ENCODE measurements at places on chromosomes 5 and 9. TPM values are rescaled to one million over a fixed set of nuclear protein-coding genes. Genes with fewer than 3 reads are reported as not detected.

GRCh38 chr9:104772714-104773510 is 9.0 kb downstream of the NIPSNAP3B start:
- no peak for DNase-seq

- DNase-seq = no peak
Measured at GRCh38 chr5:39201160-39201780, 18.1 kb downstream of the FYB1 start.

GRCh38 chr9:19485193-19485592 is 76.4 kb downstream of the ACER2 start:
- DNase-seq = no peak

The LMBRD2 gene
- 3.0 TPM for polyA plus RNA-seq

The CTSL gene
- polyA plus RNA-seq = 73.4 TPM

The FCN2 gene
- polyA plus RNA-seq = 0.07 TPM

The INSL6 gene
- polyA plus RNA-seq = not detected
